ENCODE measurements at places on chromosomes 5 and 9.

GRCh38 chr9:92725766-92726165 lies 38.9 kb downstream of the BICD2 start:
- H3K36me3 ChIP-seq = peaks cover 13% of the 10 kb centered on the region
- no peak overlapping the region for H3K27ac ChIP-seq
- no peak overlapping the region for H3K4me3 ChIP-seq
- H3K27me3 ChIP-seq = no peaks in the 10 kb centered on the region
- H3K4me1 ChIP-seq = peaks cover 2% of the 10 kb centered on the region

- DNase-seq = no peak
- H3K27me3 ChIP-seq = peaks cover 36% of the 10 kb centered on the region
- no peaks in the 10 kb centered on the region for H3K36me3 ChIP-seq
- H3K27ac ChIP-seq = peak overlapping the region; percentile 31
- H3K4me3 ChIP-seq = peak overlapping the region; percentile 79
Measured at GRCh38 chr5:150624334-150625163, 15.9 kb upstream of the SYNPO start.

DNA sequence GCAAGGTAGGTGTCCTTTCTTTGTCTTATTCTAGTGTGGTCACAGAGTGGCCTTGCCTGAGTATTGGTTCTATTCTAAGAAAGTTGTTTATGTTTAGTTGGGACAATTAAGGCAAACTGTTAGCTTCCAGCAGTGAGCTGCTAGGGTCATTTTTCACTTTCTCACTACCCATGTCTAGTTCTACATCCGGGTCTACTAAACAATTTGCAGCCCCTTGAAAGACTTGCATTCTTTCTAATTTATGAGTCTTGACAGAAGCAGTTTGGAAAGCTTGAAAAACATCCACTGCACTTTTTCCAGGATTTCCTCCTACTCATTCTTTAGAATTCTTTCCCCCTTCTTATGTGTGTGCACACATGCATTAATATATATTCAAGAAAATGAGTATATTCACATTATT lies 892.2 kb upstream of the ACO1 start:
- no peaks in the 10 kb centered on the region for H3K36me3 ChIP-seq
- H3K4me1 ChIP-seq = no peaks in the 10 kb centered on the region
- DNase-seq = no peak
- H3K27ac ChIP-seq = no peak overlapping the region
- H3K27me3 ChIP-seq = no peaks in the 10 kb centered on the region

GRCh38 chr9:121878271-121878822 lies 214.8 kb downstream of the TTLL11 start:
- H3K27me3 ChIP-seq = peaks cover 4% of the 10 kb centered on the region
- no peaks in the 10 kb centered on the region for H3K36me3 ChIP-seq
- H3K27ac ChIP-seq = no peak overlapping the region
- H3K4me1 ChIP-seq = no peaks in the 10 kb centered on the region
- DNase-seq = no peak
- no peak overlapping the region for H3K4me3 ChIP-seq

GRCh38 chr9:131709771-131710431 lies 30.0 kb downstream of the RAPGEF1 start:
- peak overlapping the region; percentile 88 for H3K27ac ChIP-seq
- peak; percentile 48 for DNase-seq
- H3K4me3 ChIP-seq = peak overlapping the region; percentile 33
- H3K36me3 ChIP-seq = peaks cover 23% of the 10 kb centered on the region
- peaks cover 59% of the 10 kb centered on the region for H3K4me1 ChIP-seq
- no peaks in the 10 kb centered on the region for H3K27me3 ChIP-seq

DNA sequence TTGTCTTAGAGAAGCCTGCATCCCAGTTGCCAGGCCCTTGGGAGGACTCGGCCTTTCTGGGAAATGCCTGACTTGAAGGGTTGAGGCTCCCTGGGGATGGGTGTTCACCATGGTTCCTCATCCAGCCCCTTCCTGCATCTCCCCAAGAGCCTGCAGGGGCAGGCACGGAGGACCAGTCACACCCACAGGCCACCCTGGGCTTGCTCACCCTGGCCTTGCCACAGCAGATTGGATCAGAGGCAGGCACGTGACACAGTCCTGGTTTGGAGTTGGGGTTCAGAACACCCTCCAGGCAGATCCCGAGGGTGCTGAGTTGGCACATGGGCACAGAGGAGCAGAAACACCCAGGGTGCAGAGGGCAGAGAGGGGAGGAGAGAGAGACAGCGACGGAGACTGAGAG lies 286.1 kb downstream of the PBX3 start:
- H3K36me3 ChIP-seq = no peaks in the 10 kb centered on the region
- H3K27ac ChIP-seq = no peak overlapping the region
- H3K4me1 ChIP-seq = no peaks in the 10 kb centered on the region
- H3K4me3 ChIP-seq = no peak overlapping the region
